ENCODE measurements at places on chromosomes 3 and 15.

DNA sequence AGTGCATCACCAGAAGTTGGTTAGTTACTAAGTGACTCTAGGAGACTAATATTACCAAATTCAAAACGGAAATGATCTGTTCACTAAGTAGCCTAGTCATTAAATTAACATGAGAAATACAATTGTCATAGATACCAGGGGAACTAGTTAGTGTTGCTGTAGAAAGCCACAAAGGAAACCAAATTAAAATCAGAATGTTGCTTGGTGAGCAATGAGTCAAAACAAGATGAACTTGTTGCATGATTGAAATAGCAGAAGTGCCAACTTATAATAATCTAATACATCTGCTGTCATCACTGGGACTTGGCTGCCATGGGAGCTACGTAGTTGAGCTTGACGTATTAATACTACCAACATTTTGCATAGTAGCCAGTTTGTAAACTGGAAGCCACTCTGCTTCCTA, 458.1 kb downstream of the DIPK2A start:
- no peak for DNase-seq

- DNase-seq: no peak
Measured at GRCh38 chr3:78035131-78035641, 995.3 kb downstream of the ROBO2 start.

GRCh38 chr15:83062768-83063180, 4.3 kb downstream of the BTBD1 start:
- no peak for DNase-seq

- DNase-seq: no peak
Measured at GRCh38 chr15:73985101-73985873, 6.8 kb downstream of the STOML1 start.

DNA sequence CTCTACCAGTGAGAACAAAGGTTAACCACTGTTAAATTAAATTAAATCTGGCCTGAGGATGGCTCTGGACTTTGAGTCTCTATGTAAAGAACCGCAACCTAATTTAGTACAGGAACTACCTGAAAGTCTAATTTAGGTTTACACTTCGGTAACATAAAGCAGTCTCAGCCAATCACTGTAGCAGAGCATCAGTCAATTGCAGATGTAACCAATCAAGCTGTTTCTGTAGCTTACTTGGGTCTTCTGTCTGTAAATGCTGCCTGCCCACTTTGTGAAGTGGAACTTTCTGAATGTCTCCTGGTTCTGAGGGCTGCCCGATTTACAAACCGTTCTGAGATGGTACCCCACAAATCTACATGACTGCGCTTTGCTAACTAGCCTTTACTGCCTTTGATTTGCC, 39.1 kb upstream of the RASGRP1 start:
- DNase-seq: no peak

DNA sequence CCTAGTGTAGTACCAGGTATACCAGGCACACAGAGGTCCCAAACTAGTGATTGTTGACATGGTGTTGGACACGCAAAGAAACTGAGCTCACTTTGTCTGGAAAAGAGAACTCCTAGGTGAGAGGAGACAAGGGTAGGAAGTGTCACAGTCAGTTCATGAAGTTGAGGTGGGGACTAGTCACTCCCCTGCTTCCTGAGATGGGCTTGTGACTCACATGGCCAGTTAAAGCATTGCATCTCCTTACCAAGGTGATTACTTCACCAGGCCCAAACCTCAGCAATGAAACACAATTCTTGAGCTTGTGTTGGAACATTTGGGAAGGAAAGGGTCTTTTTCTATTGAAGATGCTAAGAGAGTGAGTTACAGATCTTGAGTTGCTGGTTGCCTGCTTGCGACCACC, 49.2 kb upstream of the RAD18 start:
- DNase-seq: no peak

GRCh38 chr3:78804251-78805037, 963.4 kb downstream of the ROBO1 start:
- no peak for DNase-seq

GRCh38 chr15:63439536-63440264, 58.1 kb upstream of the CA12 start:
- DNase-seq: no peak

DNA sequence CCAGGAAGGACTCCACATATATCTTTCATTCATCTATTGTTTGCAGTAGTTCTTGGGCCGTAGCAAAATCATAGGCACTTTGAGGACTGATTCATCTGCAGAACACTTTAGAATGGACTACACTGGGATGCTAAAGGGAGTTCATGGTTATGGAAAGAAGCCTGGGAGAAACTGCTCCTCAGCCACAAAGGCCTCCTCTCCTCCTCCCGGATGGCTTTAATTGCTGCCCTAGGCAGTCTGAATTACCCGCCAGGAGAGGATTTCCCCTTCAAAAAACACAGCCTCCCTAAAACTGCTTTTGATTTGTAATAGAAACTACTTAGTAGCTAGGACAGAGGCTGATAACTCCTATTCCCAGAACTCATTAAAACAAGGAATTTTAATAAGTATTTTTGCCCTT, 4.6 kb downstream of the TMEM266 start:
- no peak for DNase-seq

DNA sequence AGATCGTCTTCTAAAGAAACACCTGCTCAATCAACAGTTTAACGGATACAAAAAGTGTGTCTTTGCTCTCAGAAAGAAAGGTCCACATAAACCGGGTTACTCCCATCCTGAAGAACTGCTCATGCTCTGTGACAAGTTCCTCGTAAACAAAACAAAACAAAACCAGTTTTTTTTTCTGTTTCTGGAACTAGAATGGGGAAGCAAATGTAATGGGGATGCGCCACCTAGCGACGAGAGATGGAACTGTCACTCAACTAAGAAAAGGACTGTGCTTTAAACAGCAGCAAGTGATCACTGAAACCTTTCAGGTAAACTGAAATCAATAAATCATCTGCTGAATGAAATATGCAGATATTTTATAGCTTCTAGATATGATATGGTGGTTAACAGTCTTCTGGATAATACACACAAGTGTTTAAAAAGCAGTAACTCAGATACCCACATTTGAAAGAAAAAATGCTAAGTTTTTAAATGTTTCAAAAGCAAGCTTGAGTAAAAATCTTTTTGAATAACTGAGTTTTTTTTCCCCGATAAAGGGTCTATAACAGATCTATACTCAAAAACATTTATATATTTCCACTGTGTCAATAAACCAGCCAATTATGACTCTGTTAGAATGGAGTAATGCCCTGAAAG, 10.9 kb downstream of the TM2D3 start:
- peak; percentile 62 for DNase-seq

DNA sequence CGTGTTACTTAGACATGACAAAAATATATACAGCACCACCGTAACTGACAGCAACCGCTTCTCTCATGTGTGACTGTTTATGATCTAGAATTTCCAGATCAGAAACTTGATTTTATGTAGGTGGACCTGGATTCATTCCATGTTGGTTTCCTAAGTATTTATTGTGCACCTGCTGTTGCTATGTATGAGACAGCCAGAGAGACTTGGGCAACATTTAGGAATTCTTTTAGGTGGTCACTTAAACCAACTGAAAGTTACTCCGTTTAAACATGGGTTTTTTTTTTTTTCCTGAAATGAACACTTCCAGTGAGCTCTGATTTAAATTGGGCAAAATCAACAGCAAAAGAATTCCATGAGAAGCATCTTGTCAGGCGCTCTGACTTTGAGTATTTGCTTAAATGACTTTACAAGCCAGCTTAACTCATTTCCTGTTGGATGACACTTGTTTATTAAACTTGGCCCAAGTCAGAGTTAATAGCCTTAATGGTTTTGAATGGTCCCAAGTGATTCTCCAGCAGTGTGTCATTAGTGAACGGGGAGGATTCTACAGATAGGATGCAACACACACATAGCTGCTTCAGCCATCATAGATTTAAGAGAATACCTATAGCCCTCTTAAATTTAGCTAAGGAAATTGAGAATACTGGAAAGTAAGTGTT, 31.8 kb downstream of the MITF start:
- no peak for DNase-seq

GRCh38 chr3:112806903-112807302, 39.8 kb downstream of the CD200R1L start:
- no peak for DNase-seq

DNA sequence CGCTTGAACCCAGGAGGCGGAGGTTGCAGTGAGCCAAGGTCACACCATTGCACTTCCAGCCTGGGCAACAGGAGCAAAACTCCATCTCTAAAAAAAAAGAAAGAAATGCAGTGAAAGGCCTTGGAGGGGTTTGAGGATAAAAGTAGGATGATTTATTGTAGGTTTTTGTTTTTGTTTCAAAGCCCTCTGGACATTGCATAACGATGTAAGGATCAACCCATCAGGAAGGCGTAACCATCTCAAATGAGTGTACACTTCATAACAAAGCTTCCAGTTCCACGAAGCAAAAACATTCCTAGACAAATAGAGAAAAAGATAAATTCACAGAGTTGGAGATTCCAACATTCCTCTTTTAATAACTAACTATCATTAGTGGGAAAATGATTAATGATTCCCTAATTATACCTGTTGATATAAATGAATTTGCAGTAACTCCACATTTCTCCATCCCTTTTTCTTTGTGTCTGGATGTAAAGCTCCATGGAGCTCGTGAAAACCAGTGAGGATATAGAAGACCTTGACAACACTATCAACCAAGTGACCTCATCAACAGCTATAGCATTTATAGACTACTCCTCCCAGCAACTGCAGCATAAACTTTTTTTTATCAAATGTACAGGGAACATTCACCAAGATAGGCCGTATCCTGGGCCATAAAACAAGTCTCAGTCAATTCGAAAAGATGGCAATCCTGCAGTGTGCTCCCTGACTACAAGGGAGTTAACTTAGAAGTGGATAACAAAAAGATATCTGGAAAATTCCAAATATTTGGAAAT, 48.7 kb upstream of the PPP4R2 start:
- DNase-seq: no peak

GRCh38 chr15:33031324-33031821, 163.1 kb downstream of the FMN1 start:
- DNase-seq: no peak

- DNase-seq: no peak
Measured at GRCh38 chr3:45453083-45453482, 64.7 kb downstream of the LARS2 start.

DNA sequence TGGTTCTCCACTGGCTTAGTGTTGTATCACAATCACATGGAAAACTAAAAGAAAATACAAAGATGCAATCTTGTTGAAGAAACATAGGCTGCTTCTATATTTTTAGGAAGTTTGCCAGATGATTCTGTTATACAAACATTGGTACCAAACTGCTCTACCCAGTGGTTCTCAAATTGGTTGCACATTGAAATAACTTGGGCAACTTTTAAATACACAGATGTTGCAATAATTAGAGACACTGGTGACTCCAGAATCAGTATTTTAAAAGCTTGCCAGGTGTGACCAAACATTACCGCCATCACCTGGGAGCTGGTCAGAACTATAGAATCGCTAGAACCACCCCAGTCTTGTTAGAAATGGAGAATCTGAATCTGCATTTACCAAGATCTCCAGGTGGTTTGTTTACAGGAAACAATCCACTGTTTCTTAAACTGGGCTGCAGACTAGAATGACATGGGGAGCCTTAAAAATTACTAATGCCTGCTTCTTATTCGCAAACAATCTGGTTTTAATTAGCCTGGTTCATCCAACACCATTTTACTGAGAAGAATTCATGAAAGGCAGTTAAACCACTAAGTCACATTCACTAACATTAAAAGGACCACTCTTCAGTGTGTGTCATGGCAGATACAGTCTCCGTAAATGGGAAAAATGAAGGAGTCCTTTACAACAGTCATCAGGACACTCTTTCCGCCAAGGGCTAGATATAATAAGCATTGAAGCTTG, 76.5 kb downstream of the ACAP2 start:
- DNase-seq: no peak

DNA sequence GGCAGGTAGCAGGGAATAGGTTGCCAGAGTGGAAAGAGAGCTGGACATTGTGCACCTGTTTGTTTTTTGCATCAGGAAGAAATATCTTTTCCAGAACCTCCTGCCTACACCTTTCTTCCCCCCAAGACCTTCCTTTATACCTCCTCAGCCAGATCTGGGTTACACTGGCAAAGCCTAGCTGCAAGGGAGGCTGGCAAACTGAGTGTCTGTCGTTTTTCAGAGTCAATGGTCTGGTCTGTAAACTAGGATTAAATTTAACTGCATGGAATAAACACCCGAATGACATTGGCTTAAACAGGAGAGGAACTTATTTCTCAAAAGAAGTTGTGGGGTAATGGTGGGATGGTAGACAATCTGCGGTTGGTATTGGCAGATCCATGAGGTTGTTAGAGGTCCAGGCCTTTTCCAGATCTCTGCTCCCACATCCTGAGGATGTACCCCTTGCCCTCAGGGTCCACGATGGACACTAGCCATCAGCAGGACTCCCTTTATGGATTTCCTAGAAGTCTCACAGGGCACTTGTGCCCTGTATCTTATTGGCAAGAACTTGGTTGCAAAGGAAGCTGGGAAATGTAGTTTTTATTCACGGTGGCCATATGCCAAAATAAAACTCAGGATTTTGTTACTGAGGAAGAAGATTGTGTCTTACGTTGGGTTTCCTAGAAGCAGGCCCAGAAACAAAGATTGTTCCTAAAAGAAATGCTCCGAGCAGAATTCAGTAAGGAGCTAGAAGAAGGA, 3.2 kb upstream of the RARRES1 start:
- no peak for DNase-seq

- DNase-seq: no peak
Measured at GRCh38 chr15:27575521-27575920, 523.6 kb downstream of the OCA2 start.

DNA sequence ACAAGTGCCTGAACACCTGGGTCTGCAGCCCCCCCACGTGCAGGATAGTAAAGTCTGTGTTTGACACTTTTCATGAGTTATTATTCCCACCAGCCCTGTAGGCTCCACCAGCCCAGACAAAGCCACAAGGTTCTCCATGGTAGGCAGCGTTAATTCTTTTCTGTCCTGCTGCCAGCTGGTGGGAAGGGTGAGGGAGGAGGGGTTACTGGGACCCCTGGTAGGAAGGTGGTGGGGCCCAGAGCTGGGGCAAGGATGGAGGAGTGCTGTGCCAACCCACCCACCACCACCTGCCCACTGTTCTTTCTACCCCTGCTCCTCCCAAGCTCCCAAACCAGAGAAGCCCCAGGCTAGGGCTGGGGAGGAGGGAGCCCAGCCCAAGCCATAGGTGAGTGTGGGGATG, 20.8 kb upstream of the SEMA3F start:
- DNase-seq: no peak

GRCh38 chr3:171346582-171347300, 113.5 kb downstream of the TNIK start:
- no peak for DNase-seq

DNA sequence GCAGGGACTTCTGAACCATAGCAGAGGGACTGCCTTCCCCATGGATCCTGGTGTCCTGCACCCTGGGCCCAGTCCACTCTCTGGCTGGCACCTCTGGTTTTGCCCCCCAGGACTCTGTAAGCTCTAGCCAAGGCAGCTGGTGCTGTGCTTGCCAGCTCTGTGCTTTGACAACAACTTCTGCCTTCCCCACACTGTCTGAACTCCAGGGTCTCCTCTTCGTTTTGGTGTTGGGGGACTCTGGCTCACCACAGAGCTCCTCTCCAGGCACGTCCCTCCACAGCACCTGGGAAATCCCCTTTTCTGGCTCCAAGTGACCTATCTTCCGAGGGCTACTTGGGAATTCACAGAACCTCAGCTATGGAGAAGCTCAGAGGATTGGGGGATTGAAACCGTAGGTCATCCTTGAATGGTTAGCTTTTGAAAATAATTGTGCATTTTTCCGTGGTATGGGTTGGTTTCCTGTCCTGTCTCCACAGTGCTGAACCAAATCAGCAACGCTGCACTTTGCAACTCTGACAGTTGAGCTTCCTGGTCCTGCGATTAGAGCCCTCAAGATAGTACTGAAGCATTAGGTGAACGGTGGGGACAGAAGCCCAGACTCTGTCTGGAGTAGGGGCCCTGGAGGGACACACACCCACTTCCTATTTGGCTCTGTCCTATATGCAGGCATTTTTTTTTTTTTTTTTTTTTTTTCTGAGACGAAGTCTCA, 152.4 kb downstream of the APBA2 start:
- no peak for DNase-seq
